ENCODE measurements at places on chromosomes 13 and 19. TPM values are rescaled to one million over a fixed set of nuclear protein-coding genes. Genes with fewer than 3 reads are reported as not detected.

DNA sequence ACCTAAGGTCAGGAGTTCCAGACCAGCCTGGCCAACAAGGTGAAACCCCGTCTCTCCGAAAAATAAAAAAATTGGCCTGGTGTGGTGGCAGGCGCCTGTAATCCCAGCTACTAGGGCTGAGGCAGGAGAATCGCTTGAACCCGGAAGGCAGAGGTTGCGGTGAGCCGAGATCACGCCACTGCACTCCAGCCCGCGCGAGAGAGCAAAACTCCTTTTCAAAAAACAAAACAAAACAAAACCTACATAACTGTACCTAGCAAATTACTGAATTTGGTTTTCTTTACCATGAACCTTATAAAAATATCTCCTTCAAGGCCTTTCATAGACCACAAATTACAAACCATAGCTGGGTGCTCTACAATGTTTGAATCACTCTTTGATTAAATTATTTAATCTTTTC is 760 bp downstream of the ZNF91 start:
- peak; percentile 24 for ATAC-seq

GRCh38 chr19:54850930-54851329 is 687 bp downstream of the KIR3DL2 start:
- no peak for ATAC-seq

- no peak for ATAC-seq
These were observed 10.3 kb downstream of the MBD3L2B start for GRCh38 chr19:7010722-7011593.

DNA sequence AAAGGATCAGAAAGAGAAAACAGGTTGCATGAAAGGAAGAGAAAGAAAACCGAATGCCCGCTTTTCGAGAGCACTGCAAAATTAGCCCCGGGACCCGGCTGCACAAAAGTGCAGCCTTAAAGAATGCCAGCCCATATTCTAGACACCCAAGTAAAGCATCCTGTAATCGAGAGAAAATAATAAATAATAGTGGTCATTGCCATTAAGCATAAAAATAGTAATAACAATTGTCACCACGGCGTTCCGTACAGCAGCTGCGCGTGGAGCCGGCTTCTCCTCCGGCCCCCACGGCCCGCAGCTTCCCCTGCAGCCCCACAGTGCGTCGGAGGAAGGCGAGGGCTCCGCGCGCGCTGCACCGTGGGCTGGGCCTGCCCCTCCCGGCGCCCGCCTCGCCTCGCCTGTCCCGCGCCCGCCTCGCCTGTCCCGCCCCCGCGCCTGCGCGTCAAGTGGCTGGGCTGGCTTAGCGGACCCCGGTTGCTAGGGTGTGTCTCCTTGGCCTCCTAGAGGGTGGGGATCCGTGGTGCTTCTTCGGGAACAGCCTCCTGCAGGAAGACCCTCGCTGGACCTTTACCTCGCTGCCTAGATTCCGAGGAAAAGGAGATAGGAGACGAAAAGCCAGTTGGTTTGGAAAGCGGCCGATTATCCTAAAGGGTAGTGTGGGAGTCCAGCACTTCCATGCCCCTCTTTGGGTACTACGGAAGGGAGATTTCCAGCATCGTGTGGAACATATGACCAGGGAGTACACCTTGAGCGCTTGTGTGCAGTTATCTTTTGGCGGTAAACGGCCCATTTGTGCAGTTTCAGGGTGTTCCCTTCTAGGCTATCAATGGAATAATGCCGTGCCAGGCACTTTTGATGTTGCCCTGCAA is at the start of gene LRRC63:
Gene LRRC63, plus strand, starts transcription at position 446 of the 869 bp plus-strand sequence. CDS start 1,107 bp downstream, outside the sequence.
- ATAC-seq: peak; percentile 100

GRCh38 chr19:55358943-55359908 is 3.8 kb downstream of the GARIN5B start:
- no peak for ATAC-seq

DNA sequence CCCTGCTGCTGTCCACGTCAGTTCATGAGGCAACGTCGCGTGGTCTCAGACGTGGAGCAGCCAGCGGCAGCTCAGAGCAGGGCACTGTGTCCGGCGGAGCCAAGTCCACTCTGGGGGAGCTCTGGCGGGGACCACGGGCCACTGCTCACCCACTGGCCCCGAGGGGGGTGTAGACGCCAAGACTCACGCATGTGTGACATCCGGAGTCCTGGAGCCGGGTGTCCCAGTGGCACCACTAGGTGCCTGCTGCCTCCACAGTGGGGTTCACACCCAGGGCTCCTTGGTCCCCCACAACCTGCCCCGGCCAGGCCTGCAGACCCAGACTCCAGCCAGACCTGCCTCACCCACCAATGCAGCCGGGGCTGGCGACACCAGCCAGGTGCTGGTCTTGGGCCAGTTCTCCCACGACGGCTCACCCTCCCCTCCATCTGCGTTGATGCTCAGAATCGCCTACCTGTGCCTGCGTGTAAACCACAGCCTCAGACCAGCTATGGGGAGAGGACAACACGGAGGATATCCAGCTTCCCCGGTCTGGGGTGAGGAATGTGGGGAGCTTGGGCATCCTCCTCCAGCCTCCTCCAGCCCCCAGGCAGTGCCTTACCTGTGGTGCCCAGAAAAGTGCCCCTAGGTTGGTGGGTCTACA is 6.6 kb downstream of the FSTL3 start:
- no peak for ATAC-seq

- peak; percentile 40 for ATAC-seq
These were observed 8.3 kb downstream of the PGLYRP1 start for GRCh38 chr19:46014534-46014933.

GRCh38 chr19:45306518-45307027 is 16.1 kb downstream of the CKM start:
- ATAC-seq: no peak

- no peak for ATAC-seq
These were observed 358.9 kb downstream of the ITGBL1 start for GRCh38 chr13:101811284-101811839.

DNA sequence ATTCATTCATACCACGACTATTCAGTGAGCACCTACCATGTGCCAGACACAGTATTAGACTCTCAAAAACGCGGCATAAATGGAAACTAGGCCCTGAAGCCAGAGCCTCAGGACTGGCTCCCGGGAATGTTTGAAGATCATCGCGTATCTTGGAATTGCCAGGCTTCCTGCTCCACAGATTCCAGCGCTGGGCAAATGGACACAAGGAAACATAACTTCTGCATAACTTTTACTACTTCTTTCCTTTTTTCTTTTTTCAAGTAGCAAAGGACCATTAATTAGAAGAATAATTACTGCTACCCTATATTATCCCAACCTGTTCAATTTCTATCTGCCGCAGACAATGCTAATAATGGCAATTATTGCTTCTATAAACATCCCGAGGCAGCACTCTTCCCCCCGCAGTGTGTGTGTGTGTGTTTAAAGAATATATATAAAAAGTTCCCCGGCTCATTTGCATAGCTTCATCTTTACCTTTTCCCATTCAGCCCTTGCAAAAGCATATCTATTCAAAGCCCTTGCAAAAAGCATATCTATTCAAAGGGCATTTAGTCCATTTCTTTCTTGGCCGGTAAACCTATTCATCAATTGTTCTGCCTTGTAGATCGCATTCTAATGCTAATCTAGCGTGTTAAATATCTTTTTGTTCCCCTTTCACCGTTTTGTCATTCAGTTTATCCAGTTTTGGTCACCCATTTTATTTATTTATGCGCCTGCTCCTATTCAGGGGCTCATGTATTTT is 6.1 kb downstream of the SOX21 start:
- ATAC-seq: peak; percentile 52

DNA sequence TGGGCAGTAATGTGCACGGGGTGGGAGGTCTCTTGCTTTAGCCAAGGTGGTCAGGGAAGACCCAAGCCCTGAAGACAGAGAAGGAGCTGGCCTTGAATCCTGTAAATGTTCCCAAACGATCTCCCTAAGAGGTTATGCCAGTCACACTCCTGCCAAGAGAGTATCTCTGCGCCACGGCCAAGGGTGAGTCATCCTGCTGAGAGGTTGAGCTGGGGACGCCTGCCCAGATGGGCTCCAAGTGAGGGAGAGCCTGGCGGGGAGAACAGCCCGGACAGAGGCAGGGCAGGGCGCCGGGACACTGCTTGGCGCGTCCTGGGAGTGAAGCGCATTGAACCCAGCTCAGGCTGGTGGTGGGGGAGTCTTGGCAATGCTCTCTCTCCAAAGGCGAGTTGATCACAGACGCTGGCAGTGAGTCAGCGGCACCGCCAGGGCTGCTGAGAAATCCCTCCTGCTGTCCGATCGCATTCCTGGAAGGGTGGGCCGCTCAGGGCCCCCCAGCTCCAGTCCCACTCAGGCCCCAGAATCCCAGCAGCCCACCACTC is 16.4 kb downstream of the SULT2B1 start:
- ATAC-seq: peak; percentile 92

DNA sequence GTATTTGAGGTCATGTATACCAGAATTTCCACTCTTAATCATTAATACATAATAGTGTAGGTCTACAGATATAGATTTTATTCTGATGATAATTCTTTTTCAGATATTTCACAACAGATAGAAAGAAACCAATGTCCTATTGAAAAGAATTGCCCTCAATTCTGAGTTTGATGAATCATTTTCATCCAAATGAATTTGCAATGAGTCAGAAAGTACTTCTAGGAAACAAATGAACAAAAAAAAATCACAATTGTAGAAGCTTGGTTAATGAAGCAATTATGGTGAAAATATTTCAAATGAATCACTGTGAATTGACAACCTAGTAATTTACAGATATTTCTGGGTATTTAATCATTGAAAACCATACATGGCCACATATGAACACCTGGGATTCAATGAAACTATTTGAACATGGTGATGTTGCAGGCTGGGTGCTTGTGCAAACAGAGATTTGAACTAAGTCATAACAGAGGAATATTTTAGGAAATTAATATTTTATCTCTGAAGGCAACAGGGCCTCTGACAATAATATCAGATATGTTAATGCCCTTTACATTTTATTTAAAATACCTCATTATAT is 360.9 kb downstream of the SLITRK5 start:
- peak; percentile 50 for ATAC-seq

GRCh38 chr19:14039181-14039580 is 7.6 kb downstream of the IL27RA start:
- no peak for ATAC-seq

DNA sequence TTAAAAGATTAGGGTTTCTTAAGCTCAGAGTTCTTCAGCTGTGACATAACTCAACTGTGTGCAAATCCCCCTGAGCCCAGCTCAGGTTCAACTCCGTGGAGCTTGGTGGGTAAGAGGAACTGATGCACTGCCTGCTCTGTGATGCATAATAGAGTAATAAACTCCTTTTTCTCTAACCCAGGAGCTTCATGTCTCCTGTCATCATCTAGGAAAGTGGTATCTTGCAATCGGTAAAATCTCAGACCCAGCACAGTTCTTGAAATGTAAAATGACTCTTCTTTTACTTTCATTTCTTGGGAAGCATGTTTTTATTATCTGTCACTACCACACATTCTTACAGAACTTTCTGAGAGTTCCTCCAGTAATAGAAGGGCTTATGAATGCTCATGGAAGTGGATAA is 123.8 kb upstream of the PCDH9 start:
- no peak for ATAC-seq

DNA sequence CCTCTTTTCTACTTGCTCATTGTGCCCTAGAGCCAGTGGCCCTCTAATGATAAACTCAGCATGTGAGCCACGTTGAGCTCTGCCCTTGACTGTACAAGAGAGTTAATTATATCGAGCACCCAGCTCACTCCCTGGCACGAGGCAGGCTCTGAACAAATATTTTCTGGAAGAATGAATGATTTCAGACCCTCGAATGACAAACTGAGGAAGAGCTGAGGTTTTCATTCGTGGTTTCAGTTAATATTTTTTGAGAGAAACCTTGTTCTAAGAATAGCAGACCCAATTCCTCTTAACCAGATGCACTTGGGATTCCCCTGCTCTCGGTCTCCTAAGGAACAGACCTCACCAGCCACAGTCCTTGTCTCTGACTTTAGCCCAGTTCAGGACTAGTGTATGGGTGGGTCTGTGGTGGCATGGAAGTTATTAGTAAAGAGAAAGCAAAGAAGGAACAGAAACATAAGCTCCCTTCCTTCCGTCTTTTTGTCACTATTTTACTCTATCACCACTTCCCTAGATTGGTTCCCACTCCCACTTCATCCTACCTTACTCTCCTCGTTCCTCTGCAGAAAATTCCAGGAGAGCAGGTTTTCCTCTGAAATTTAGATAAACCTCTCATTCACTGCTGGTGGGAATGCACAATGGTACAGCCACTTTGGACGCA is 22.1 kb upstream of the WDFY2 start:
- no peak for ATAC-seq

DNA sequence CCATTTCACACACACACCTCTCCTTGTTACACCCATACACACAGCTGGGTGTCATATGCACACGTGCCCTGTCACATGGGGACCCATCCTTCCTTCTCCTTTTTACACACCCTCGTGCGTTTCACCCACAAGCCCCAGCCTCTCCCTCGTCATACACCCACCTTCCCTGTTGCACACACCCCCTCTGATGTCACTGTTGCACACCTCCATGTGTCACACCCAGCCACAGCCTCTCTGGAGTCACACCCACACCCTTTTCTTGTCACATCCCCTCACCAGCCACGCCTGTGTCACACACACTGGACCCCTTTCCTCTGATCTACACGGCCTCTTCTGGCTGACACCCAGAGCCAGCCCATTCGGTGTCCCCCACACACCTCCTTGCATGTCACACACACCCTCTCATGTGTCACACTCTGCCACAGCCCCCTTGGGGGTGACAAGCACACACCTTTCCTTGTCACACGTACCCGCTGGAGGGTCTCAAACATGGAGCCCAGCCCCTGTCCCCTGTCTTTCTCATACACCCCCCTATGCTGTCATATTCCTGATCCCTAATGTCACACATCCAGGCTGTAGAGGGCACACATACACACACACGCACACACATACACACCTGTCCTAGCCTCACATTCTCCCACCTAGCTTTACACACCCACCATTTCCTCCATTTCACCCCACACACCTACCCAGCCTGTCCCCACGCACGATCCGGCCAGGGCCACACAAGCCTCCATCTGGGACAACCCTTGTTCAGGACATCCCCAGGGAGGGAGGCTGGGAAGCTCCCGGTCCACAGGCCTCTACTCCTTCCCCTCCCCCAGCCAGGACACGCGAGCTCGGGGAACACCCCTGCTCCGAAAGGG is 1.4 kb downstream of the NOVA2 start:
- no peak for ATAC-seq

- ATAC-seq: no peak
These were observed 25.0 kb downstream of the SERPINE3 start for GRCh38 chr13:51364404-51365008.

ZNF724 gene
- total RNA-seq: 2.0 TPM

SIAH3 gene
- total RNA-seq: 4.2 TPM

TIMM13 gene
- total RNA-seq: 118 TPM

HIPK4 gene
- 0.16 TPM for total RNA-seq

ZIC2 gene
- 48.8 TPM for total RNA-seq

CDC42EP5 gene
- 67.8 TPM for total RNA-seq

MPND gene
- 13.0 TPM for total RNA-seq

MEIOSIN gene
- not detected for total RNA-seq

GDF15 gene
- total RNA-seq: 14.0 TPM

KCNRG gene
- 3.1 TPM for total RNA-seq

All from motor neuron (in vitro differentiated cells).